Right forelimb (tissue), 1 donor: ENCODE measurements at places on chromosomes 6 and 20.
A peak's percentile ranks its signal among the peaks of the same experiment; 100 is the strongest.

DNA sequence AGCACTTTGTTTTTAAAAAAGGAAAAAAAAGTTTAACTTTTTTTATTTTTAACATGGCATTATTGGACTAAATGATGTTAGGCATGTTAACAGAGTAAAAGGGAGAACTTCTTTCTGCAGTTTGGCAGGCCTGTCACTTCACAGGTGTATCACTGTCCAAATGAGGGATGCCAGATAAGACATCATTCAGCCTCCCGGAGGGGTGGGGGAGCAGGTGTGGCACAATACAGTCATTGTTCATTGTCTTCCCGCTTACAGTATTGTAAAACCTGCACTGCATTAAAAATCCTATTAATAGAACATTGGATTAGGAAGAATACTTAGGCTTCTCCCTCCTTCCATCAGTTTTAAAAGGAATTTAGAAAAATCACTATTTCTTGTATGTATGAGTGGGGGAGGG lies 80.7 kb downstream of the CARMIL1 start:
- no peak for DNase-seq

GRCh38 chr20:25867776-25868649 lies 171.4 kb upstream of the ZNF337 start:
- peak; percentile 81 for DNase-seq

DNA sequence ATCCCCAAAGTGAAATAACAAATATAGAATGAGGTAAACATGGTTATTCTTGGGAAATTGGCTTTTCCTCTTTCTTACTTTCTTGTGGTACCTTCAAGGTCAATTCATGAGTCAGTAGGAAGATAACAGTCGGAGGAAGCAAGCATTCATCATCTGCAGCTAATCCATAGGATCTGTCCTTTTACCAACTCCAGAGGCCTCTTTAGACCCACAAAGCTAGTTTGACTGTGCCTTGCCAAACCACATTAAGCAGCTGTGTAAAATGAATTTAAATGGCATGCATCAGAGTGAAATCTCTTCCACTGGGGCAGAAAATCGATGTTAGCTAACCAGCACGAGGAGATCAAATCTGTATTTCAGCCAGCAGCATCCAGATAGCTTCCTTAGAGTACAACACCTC lies 171.3 kb downstream of the TMEM242 start:
- DNase-seq: no peak

GRCh38 chr20:44135417-44136204 lies 51.4 kb downstream of the JPH2 start:
- DNase-seq: no peak

DNA sequence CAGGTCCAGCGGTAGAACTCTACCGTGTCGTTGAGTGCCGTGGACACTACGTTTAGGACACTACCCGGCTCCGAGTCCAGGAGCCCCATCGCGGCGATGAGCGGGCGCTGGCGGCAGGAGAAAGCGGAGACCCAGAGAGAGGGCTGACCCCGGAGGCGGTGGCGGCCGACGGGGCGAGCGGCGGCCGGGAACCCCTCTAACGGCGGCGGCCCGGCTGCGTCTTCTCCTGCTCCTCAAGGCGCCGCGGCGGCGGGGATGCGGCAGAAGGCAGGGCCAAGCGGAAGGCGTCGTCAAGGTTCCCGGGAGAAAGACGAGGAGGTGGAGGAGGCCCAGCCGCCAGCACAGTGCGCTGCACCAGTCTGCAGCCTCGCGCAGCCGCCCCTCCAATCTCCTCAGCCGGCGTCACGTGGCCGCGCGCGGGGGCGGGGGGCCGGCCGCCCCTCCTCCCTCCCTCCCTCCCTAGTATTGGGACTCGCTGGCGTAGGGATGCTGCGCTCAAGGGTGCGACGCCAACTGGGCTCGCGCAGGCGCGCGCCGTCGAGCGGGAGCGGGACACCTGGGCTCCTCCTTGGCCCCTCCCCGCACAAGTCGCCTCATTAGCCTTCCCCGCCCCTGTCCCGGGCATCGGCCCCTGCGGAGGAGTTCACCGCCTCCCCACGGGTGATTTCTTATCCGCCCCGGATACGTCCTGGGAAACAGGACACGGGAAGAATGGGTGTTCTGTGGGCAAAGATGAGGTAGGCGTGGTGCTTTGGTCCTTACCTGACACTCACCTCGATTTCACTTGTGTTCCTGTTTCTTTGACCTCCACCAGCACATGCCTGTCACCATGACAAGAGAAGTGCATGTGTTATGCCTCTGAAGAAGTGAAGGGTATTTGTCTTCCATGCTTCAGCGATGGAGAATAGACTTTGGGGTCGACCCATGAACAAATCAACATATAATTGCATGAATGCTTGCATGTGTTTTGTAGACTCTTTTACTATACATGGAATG lies at the start of gene ELOVL4:
Gene ELOVL4, minus strand, starts transcription at position 363 of the 996 bp plus-strand sequence. Its CDS starts 274 bp downstream, at position 89.
- peak; percentile 87 for DNase-seq

GRCh38 chr6:133730881-133731280 lies 158.0 kb upstream of the TCF21 start:
- DNase-seq: no peak

GRCh38 chr6:68427630-68428029 lies 207.5 kb upstream of the ADGRB3 start:
- DNase-seq: no peak

DNA sequence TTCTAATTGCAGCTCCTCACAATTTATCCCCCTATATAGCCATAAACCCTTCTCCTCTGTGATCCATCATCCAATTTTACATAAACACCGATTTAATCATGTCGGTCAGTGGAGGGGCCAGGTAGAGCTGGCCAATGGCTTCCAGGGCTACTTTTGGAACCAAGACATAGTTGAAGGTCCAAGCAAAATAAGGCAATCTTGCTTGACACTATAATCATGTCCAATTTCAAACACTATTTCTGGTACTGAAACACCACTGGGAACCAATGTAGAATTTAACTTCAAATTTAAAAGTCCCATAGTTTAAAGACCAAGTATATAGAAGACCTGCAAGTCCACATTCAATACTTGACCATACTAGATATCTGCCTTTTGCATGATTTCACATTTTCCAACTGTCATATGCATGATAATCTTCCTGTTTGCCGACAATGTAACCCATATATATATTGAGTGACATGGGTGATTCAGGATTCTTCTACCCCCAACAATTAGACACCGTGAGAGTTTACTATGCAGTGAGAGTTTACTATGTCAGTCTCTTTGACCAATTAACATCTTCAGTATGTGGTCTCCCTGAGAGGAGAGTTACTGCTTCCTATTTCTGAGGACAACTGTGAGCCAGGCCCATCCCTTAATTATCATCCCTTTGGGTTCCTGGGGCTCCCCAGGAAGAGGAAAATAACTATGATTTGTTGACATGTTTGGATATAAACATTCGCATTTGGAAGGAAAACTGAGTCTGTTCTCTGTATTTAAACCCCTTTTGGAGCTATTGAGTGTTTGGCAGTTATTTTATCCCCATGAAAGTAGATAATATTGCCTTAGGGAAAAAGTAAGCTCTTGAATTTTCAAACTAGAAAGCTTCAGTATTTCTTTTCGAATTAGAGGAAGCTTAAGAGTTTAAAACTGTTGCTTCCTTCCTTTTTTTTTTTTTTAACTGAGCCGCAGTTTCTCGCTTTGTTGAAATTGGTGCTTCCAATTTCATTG lies 31.8 kb downstream of the SAMD3 start:
- DNase-seq: no peak

DNA sequence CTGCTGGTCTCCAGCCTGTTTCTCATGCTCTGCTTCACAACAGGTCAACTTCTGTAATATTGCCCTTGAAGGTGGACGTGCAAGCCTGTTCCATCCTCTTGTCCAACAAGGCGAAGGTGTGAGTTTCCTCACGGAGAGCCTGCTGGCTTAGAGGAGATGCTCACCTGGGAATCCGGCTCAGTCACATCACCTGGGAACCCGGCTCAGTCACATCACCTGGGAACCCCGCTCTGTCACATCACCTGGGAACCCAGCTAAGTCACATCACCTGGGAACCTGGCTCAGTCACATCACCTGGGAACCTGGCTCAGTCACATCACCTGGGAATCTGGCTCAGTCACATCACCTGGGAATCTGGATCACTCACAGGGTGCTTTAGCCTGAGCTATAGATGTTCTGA lies 230.1 kb downstream of the ERMARD start:
- DNase-seq: no peak

DNA sequence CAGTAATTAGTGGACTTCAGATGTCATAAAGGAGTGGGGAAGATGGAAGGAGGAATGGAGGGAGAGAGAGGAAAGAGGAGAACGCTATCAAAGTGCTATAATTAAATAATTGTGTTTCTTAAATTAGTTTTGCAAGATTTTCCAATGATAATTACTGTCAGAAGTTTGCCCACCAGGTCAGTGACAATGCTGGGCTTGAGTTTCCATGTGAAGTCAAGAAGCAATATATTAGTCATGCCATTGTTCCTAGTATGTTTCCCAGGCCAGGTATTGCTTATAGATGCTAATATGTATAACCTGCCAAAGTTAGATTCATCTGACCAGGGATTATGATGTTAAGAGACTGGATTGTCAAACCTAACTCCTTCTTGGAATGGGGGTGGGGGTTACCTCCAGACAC lies 131.9 kb downstream of the GJA10 start:
- no peak for DNase-seq

DNA sequence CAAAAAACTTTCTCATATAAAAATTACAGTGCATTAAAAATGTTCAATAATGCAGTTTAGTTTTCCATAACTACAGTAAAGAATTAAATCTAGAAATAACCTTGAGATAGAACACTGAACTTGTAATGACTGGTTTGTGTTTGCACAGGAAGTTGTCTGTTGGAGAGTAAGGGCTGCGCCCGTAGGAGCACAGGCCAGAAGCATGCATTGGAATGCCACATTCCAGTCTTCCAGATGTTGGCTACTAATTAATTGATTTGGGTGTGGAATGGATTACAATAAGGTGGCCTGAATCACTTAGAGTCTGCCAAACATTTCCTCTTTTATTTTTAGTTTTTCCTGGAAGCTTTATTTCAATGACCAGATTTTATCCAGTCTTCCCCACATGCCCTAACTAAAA lies 582.6 kb upstream of the MMS22L start:
- no peak for DNase-seq

DNA sequence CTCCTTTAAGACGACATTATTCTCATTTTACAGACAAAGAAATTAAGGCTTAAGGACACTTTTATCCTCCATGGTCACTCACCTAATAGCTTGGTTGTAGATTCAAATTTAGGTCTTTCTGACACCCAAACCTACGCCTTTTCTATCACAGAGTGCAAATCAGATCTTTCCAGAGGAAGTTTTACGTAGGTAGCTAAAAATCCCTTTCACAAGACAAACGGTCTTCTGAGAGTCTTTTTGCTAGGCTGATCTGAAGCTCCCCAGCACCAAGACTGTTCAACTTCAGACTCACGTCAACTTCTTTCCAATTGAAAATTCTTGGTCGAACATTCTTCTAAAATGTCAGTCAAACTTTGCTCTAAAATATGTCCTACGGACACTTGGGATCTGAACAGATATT lies 46.5 kb downstream of the BLOC1S5 start:
- DNase-seq: no peak

- no peak for DNase-seq
Observed at GRCh38 chr20:61748376-61748775, 317.3 kb downstream of the TAF4 start.

GRCh38 chr6:20833881-20834515 lies 299.7 kb downstream of the CDKAL1 start:
- DNase-seq: no peak

- DNase-seq: no peak
Observed at GRCh38 chr6:163191704-163192537, 222.6 kb upstream of the QKI start.

GRCh38 chr6:17710331-17710730 lies 3.6 kb upstream of the NUP153 start:
- no peak for DNase-seq

DNA sequence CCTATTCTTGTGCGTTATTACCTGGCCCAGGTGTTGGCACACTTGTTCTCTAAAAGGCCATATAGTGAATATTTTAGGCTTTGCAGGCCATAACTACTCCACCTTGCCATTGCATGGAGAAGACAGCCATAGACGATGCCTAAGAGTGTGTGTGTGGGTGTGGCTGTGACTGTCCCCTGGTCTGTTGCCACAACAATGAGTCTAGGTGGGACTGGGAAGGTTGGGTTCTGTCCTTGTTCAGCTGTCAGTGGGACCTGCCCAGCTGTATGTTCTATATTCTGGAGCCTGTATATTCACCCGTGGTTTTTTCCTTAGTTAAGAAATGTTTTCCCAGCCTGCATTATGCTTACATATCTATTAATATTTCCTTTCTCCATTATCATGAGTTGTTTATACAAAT lies 38.6 kb downstream of the CEP43 start:
- no peak for DNase-seq

DNA sequence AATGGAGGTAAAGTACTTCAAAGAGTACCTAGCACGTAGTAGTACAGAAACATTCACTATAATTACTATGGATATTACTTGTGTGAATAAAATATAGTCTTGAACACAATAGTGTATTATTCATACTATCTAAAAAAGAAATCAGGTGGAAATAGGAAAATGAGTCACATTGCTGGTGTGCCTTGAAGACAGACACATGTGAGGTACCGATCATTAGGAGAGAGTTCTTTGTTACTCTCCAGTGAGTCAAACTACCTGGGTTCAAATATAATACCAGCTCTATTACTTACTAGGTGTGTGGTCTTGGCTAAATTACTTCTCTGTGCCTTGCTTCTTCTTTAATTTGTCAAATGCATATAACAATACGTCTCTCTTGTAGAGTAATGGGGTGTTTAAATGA lies 50.8 kb upstream of the BEND6 start:
- no peak for DNase-seq

DNA sequence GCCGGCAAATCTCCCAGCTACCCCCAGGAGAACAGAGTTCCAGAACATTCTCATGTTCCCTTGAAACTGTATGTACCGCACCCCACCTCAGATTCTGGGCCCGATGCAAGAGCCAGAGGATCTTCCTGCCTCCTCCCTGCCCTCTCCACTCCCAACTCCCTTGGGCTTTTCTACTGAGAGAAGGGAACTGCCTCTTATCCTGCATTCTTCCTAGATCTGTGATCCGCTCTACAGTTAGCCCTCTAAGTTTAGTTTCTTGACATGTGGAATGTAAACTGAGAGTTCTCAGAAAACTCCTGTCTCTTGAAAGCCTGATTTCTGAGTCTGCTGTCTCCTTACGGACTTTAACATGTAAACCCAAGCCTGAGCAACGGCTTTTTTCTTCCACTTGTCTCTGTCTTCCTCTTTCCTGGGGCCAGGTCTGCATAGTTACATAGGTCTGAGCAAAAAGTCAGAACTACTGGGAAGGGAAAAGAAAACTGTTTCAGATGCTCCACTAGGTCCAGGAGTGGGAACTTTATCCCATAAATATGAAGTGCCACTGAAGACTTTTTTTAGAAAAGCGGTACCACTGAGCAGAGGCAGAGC lies 86.5 kb upstream of the TNFAIP3 start:
- no peak for DNase-seq

- no peak for DNase-seq
Observed at GRCh38 chr6:37847704-37848103, 28.2 kb downstream of the ZFAND3 start.
